Lower lobe of right lung (tissue), 2 donors: ENCODE measurements at places on chromosomes 6 and 20.

DNA sequence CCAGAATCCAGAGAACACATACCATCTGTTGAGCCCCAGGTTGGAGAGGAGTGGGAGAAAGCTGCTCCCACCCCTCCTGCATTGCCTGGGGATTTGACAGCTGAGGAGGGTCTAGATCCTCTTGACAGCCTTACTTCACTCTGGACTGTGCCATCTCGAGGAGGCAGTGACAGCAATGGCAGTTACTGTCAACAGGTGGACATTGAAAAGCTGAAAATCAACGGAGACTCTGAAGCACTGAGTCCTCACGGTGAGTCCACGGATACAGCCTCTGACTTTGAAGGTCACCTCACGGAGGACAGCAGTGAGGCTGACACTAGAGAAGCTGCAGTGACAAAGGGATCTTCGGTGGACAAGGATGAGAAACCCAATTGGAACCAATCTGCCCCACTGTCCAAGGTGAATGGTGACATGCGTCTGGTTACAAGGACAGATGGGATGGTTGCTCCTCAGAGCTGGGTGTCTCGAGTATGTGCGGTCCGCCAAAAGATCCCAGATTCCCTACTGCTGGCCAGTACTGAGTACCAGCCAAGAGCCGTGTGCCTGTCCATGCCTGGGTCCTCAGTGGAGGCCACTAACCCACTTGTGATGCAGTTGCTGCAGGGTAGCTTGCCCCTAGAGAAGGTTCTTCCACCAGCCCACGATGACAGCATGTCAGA is 77.4 kb downstream of the ASXL1 start:
- no peak for DNase-seq

DNA sequence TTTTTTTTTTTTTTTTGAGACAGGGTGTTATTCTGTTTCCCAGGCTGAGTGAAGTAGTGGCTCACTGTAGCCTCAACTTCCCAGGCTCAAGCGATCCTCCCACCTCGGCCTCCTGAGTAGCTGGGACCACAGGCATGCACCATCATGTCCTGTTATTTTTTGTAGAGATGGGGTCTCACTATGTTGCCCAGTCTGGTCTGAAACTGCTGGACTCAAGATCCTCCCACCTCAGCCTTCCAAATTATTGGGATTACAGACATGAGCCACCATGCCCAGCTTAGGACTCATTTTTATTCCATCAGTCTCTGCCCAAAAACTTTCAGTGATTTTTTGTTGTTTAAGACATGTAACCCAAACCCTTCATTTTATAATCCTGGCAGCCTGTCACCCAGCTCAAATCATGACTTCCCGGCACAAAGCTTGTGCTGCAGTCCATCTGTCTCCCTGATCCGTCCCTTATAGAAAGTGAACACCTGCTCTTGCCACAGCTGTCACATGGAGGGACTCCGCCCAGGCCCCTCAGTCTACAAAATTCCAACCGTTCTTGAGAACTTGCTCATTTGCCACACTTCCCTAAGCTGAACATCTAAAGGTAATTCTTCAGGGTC is 183.9 kb upstream of the JARID2 start:
- no peak for DNase-seq

GRCh38 chr6:159360306-159360705 is 191.1 kb downstream of the FNDC1 start:
- DNase-seq: no peak

- DNase-seq: no peak
These were observed 122.0 kb downstream of the HTR1B start for GRCh38 chr6:77341058-77341986.

DNA sequence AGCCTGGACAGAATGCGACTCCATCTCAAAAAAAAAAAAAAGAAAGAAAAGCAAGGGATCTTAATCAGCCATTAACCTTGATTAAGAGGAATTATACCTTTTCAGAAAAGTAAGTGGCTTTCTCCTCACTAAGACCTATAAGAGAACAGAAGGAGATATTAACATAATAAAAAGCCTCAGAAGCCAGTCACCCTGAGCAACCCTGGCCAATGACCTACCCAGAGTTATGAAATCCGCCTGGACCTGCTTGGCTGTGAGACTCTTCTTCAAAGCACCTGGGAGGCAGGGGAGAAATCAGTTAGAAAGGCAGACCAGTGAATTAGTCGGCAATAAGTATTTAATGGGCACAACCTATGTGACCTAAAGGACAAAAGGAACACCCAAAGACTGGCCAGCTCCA is 32.7 kb upstream of the C20orf203 start:
- no peak for DNase-seq

GRCh38 chr20:56504373-56505005 is 20.1 kb upstream of the FAM209A start:
- no peak for DNase-seq

DNA sequence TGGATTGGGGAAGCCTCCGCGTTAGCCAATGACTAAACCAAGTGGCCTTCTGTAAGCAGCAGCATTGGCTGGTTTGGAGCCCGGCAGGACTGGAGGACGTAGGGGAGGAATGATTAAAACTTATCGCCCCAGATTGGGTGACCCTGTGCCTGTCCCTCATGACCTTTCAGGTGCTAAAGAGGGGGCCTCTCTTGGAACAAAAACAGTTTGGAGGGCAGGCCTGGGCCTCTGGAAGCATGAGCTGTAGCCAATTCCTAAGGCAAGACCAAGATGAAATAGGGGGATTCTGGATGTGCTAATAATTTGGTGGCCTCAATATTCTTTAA is 1.4 kb downstream of the GMPR start:
- DNase-seq: no peak

GRCh38 chr6:104704191-104704590 is 155.5 kb downstream of the HACE1 start:
- no peak for DNase-seq

DNA sequence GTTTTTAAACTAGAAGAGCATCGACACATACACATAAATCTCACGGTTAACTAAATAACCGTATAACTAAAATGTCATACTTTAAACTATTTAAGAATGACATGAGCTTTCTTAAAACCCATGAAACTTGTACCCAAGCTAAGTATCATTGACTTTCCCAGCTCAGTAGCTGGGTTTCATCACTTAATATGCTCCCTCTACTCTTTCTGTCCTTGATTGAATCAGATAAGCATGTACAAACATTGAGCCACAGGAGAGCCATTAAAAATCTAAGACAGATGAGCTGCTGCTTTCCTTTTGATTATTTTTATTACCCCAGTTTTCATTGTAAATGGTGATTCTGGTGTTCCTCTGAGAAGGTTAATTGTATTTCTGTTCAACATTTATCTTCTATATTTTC is 115.8 kb downstream of the FOXO3 start:
- no peak for DNase-seq

DNA sequence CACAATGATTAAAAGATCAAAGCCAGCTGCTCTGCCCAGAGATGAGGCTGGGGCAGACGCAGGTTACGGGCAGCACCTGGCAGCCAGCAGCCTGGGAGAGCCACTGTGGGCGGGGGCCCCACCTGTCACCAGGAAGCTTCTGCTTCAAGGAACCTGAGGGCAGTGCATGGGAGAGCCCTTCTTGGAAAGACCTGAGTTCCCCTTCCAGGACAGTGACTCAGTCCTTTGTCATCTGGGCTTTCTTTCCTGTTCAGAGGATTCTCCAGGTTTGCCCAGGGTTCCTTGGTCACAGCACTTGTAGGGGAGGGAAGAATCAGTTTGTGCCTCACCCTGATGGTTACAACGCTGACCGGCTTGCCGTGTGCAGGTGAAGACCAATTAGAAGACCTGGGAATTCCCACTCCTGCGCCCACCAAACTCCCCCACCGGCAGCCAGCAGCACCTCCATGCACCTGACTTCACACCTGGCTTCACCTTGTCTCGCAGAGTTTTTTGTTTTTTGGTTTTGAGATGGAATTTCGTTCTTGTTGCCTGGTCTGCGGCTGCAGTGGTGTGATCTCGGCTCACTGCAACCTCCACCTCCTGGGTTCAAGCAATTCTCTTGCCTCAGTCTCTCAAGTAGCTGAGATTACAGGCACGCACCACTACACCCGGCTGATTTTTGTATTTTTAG is 2.0 kb downstream of the ZBP1 start:
- DNase-seq: peak; percentile 39

DNA sequence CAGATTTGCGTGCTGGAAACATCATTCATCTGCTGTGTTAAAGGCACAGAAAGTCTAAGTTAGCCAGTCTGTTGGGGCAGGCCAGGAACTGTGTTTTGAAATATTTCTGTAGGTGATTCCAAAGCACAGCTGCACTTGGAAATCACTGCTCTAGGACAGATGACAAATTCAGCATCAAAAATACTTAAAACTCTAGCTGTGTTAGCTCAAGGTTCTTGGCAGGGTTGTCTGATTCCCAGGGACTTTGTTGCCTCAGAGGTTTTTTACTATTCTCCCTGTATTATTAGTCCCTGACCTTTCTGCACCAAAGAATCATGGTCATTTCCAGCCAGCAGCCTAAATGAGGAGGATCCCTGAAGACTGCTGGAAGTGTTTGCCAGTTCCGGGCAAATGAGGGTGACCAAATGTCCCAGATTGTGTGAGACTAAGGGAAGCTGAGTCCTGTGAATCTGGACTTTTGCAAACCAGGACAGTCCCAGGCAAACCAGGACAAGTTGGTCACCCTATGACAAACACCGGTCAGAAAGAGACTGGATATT is 84.3 kb upstream of the TMEM30A start:
- DNase-seq: no peak

DNA sequence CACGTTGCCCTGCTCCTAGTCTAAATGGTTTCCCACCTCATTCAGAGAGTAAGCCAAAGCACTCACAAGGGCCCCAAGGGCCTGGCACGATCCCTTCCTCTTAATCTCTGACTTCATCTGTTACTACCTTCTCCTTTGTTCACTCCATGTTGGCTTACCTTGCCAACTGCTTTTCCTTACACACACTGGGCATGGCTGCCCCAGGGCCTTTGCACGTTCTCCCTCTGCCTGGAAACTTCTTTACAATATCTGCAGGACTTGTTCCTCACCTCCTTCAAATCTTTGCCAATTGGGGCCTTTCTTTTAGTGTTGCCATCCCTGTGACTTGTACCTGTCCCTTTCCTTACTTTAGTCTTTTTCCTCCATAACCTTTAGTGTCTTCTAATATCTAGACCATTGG is 73.9 kb downstream of the PLCB4 start:
- no peak for DNase-seq

DNA sequence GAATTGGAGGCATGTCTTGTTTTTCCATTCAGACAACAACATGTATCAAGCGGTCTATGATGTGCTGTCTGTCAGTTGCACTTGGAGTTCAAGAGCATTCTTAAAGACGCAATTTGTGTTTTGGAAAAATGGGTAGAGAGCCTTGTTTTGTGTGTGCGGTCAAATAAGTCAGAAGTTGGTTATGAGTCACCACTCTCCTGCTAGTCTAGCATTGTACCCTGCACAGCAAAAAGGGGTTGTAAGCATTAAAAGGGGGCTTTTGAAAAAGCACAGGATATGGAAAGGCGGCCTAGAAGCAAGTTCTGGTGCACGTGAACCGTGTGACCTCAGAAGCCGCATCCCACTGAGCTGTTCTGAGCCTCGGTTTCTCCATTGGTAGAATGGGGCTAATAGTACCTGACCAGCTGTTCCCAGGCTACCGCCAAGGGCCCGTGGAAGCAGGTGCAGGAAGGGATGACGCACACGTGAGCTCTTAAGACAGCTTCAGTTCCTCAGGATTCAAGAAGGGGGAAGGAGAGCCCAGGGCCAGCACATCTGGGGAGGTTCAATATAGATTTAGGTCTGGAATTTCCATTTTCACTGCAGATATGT is 61.6 kb upstream of the SNX9 start:
- no peak for DNase-seq

DNA sequence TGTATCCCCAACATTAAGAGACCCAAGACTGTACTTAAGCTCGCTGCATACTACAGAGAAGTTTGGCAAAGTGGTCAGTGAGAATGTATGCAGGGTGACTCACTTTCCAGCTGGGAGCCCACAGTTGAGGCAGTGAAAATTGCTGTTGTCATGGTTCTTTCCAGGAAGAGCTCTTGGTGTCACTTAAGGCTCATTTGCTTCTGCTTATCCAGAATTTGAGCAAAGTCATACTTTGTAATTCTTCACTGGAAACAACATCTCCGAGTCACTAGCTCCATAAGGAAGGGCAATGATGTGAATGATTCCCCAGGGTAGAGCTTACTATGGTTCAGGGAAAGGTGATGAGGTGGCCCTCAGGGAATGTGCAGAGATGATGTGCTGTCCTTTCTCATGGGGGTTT is 65.4 kb upstream of the FBXL4 start:
- DNase-seq: no peak

DNA sequence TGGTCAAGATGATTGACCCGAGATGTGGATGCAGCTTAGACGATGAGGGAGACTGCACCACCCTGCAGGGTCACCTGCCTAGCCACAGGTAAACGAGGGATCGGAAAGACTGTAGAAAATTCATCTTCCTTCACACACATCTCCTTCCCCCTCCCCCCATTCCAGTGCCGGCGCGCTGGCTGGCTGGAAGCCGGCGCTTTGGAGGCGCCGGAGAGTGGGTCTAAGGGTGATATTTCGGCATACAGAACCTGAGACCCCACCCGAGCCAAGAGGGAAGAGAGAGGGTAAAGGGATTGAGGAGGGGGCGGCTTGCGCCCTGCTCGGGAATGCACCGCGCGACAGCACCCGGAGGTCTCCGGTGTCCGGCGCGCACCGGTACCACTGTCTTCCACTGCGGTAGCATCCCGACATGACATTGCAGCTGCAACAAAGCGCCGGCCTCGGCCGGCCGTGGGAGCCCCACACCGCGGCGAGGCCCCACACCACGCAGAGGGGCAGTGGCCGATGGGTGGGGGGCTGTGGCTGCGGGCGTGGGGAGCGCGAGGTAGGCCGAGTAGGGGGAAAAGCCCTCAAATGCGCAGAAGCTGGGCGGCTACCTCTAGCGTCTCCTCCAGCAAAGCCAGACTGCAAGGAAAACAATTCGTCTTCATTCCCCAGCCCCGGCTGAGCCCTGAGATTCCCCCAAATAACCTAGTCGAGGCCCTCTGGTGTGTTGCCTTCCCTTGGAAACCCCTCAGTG is 984 bp downstream of the TNFRSF21 start:
- DNase-seq: peak; percentile 50

- DNase-seq: no peak
These were observed 216.9 kb downstream of the GMDS start for GRCh38 chr6:2028457-2029038.

- DNase-seq: peak; percentile 85
These were observed 725 bp downstream of the EEF1A1 start for GRCh38 chr6:73519926-73520687.

DNA sequence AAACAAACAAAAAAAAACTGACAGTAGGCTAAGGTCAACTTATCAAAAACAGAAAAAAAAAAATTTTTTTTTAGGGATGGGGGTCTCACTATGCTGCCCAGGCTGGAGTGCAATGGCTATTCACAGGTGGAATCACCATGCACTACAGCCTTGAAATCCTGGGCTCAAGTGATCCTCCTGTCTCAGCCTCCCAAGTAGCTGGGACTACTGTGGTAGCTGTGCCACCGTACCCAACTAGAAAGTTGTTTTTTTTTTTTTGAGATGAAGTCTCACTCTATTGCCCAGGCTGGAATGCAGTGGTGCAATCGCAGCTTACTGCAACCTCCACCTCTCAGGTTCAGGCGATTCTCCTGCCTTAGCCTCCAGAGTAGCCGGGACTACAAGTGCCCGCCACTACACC is 2.1 kb downstream of the COMMD7 start:
- DNase-seq: no peak

GRCh38 chr6:17460862-17461261 is 67.5 kb downstream of the CAP2 start:
- no peak for DNase-seq

GRCh38 chr6:149028767-149029405 is 282.1 kb downstream of the UST start:
- no peak for DNase-seq

- no peak for DNase-seq
These were observed 5.4 kb downstream of the SLC29A1 start for GRCh38 chr6:44228836-44229235.
